ENCODE measurements at places on chromosomes 12 and 14.

GRCh38 chr12:1117970-1118563, 127.0 kb downstream of the ERC1 start:
- peak; percentile 41 for DNase-seq

GRCh38 chr12:108832730-108833354, 24.5 kb downstream of the SSH1 start:
- no peak for DNase-seq

- DNase-seq = no peak
Observed at GRCh38 chr14:105919458-105920150, 393.2 kb downstream of the TMEM121 start.

- DNase-seq = no peak
Observed at GRCh38 chr14:99272899-99273765, 1.1 kb upstream of the BCL11B start.

- no peak for DNase-seq
Observed at GRCh38 chr12:57461276-57461916, 1.8 kb downstream of the GLI1 start.

- DNase-seq = no peak
Observed at GRCh38 chr14:22450266-22450665, 138.8 kb downstream of the DAD1 start.

DNA sequence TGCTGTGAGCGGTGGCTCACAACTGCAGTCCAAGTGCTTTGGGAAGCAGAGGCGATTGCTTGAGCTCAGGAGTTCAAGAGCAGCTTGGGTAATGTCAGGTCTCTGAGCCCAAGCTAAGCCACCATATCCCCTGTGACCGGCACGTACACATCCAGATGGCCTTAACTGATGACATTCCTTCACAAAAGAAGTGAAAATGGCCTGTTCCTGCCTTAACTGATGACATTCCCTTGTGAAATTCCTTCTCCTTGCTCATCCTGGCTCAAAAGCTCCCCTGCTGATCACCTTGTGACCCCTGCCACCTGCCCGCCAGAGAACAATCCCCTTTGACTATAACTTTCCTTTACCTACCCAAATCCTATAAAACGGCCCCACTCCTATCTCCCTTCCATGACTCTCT, 48.6 kb downstream of the SLC25A47 start:
- no peak for DNase-seq

- DNase-seq = no peak
Observed at GRCh38 chr12:131054345-131055092, 100.8 kb downstream of the ADGRD1 start.

GRCh38 chr12:132018193-132018916, 68.6 kb downstream of the EP400 start:
- DNase-seq = no peak

GRCh38 chr14:79101388-79101787, 931.2 kb downstream of the NRXN3 start:
- no peak for DNase-seq

DNA sequence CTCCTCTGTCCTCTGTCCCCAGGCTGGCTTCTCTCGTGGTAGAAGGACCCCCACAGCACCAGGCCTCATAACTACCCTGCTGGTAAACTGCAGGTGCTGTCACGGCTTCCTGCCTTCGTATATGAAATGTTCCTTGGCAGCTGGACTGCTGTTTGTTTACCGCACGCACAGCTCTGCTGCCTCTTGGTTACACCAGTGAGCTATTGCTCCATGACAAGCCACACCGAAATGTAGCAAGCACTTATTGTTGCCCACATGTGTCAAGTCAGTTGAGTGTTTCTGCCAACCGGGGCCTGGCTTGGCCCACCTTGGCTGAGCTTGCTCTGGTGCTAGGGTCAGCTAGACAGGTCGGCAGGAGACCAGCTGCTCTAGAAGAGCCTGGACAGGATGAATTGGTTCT, 21.7 kb upstream of the TCL1B start:
- DNase-seq = no peak

DNA sequence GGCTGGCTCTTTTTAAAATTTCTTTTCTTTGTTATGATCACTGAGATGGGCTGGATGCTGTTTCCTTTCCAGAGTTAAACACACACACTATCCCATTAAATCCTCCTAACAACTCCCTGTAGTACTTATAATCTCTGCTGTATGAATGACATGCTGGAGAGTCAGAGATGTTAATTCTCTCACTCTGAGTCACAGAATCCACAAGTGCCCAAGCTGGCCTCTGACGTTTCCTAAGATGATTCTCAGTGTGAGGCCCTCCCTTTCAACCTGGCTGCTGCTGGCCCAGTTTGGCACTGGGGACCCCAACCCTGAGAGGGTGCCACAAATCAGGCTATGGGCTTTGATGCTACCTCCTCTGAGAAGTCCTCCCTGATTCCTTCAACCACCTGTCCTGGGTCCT, 5.4 kb downstream of the NOS1 start:
- no peak for DNase-seq

DNA sequence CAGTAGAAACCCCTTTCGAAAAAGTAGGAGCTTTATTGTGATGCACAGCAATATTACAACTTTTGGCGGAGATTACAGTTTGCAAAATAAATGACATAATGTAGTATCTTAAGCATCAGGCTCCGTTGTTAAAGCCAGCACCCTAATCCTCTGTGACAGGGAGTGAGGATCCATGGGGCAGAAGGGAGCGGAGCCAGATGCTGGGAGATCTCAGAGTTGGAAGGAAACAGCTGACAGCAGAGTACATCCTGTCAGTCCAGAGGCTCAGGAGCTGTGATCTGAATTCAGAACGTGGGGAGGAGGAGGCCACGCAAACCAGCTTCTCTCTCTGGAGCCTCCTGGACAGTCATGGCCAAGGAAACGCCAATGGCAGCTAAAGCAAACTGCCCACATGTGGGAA, 55.7 kb downstream of the TMTC1 start:
- no peak for DNase-seq

GRCh38 chr12:52003016-52003550, 3.7 kb upstream of the TAMALIN start:
- DNase-seq = no peak

DNA sequence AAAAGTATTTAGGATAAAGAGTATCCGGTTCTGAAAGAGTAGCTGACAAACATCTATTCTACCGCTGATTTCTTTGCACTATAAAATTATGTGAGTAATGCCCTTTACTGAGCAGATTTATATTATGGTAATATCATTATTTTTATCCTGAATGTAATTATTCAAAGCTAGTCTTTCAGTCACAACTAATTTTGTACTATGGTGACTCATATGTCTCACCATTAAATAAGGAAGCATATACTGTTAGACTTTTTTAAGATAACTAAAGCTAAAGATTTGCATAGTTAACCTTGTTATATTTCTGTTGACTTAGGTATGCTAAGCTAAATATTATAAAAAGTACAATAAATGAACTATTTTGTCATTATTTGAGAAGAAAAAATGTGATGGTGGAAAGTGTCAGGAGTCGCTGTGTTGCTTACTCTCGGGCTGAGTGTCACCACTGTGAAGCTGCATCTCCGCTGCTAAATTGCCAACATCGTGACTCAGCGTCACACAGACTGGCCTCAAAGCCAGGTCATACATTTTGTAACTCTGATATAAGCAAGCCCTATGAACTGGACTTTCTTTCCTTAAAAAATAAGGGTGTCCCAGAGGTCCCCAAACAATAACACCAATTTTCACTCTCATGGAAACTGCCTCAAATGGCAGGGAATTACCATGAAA, 69.1 kb upstream of the SSTR1 start:
- DNase-seq = no peak

DNA sequence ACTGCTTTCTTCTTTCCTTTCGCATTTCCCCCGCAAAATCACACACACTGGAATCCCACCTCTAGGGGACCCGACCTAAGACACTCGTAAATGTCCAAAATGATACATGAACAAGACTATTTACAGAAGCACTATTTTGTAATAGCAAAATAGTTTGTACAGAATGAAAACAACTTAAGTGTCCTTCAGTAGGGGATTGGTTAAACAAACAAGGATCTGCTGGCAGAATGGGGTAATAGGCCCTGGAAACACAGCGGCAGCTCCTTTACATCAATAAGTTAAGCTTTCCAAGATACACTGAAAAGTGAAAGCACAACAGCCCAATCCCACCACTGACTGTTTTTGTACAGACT, 48.8 kb downstream of the LTBP2 start:
- peak; percentile 94 for DNase-seq

DNA sequence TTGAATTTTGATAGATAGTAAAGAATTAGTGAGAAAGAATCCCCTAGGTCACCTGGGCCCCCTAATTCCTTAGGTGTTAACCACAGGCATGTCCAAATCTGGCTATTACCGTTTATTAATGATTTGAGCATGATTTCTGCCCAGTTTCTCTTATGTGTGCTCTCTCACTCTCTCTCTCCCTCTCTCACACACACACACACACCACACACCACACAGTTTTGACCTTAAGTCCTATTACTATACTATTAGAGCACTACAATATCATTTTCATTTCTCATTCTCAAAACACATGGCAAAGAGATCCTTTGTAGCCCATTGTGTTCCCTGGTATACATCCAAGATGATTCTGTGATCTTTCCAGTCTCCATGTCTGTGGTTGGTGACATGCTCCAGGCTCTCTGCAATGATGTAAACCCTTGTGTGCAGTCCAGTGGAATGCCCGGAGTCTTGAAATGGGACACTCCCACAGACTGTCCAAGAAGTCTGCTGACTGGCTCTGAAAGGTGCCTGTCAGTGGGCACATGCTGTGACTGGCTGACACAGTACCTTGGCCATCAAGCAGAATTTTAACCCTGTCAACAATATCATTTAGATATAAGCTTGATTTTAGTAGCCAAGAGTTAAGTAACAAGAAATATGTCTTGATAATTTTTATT, 96.2 kb downstream of the FIGNL2 start:
- no peak for DNase-seq

DNA sequence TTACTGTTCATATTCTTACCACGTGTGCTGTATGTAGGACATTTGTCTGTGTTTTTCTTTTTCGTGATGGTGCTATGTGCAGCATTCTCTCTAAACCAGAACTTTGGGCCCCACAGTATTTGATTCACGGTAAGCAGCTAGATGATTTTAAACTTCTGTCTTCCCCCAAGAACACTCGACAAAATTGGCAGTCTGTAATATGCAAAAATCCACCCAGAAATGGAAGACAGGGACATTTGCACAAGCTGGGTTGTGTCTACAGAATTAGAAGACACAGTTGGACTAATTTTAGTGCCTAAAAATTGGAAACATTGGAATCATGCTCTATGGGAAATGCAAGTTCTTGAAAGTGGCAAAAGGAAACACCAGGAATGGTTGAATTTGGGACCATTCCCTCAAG, 24.1 kb upstream of the MED13L start:
- DNase-seq = no peak

GRCh38 chr12:100168562-100168961, 25.9 kb upstream of the BLTP3B start:
- DNase-seq = no peak

DNA sequence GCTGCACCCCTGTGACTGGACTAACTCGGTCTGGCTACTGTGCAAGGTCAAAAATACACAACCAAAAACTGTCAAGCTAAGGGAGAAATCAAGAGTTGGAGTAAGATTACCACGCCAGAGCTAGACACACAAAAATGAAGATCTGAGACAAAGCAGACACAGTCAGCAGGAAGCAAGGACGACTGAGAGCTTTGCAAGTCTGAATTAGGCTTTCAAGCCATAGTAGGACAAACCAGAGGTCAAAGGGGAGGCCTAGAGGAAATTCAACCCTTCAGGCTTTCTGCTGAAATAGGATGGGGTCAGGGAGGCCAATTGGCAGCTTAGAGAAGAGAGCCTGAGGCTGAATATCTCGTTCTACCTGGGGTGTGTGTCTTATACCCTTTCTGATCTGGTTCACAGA, 117.3 kb downstream of the LLPH start:
- no peak for DNase-seq

DNA sequence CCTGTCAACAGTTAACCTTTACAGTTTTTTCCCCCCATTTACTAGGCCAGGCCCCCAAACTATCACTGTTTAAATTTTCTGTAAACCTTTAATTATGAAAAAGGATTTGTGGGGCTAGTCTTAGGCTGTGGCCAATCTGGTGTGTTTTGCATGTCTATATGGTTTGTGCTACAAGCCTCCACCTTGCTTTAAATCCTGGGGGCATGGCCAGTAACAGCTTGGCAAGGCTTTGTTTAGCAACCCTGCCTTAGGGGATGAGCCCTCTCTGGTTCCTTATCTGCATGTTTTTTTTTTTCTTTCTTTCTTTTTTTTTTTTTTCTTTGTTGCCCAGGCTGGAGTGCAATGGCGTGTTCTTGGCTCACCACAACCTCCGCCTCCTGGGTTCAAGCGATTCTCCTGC, 102.7 kb downstream of the KCNMB4 start:
- DNase-seq = no peak

DNA sequence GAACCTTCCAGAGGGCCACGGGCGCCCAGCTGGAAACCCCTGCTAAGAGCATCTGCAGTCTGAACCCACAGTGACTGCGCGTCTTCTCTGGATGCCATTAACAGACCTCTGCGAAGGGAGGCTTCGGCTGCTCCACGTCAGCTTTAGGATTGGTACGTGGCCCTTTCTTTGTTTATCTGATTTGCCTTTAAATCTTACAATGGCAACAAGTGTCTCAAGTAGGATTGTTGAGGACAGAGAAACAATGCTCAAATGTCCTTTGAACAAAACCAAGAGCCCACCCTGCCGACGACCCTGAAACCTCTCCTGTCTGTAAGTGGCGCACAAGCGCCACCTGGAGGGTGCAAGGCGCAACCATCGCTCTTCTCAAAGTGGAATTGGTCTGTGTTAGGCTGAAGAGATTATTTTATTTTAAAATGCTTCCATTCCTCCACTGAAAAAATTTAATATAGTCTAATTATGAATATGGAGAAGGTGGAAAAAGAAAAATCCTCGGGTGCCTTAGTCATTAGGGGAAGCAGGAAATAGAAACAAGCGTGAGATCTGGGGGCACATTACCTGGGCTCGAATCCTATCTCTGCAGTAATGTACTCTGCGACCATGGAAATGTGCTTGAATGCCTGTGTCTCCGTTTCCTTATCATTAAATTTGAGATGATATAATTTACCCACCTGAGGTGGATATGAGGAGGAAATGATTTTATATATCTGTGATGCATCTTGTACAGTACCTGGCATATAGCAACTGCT, 82.6 kb upstream of the PTPRB start:
- peak; percentile 30 for DNase-seq

GRCh38 chr12:25558586-25558985, 5.5 kb upstream of the LMNTD1 start:
- DNase-seq = no peak

GRCh38 chr14:59101476-59101875, 87.0 kb upstream of the DAAM1 start:
- DNase-seq = no peak

- no peak for DNase-seq
Observed at GRCh38 chr14:42994051-42994736, 1387.5 kb downstream of the LRFN5 start.

Measured in brain pericyte (primary cell).